ENCODE measurements at places on chromosomes 11 and 22.

DNA sequence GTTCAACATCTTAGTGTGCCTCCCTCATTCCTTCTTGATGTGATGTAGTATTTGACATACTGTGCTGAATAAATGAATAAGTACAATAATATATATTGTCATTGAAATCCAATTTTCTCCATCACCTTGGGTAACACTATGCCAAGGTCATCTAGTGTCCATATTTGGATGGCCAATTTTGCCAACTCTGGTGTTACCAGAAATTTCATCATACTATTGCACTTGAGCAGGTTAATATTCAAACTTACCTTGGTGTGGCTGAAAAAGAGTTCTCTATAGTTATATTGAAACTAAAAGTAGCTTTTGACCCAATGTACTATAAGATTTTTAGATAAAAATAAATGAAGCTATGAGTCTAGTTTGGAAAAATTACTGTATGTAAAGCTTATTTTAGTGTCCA lies 98.2 kb upstream of the SLC6A5 start:
- no peak for DNase-seq

DNA sequence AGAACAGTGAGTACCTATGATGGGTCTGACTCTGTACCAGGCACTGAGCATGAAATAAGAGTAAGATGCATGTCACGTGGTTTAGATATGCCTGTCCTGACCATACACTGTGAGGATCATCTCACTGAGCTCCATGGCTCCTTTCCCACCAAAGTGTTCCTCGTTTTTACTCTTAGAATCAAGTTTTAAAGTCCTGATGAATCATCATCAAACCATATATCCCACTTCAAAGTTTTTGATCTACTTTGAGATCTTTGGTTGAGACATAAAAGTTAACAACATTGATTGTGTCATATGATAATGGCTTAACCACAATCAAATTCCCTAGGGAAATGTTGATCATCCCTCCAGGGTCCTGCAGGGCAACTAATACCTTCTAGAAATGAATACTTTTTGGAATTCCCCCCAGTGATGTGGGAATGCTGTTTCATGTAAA lies 12.8 kb downstream of the ETS1 start:
- no peak for DNase-seq

- peak; percentile 51 for DNase-seq
Measured at GRCh38 chr22:42964994-42965699, 49.8 kb downstream of the PACSIN2 start.

- DNase-seq, result no peak
Measured at GRCh38 chr11:1437500-1437899, 47.8 kb downstream of the BRSK2 start.

DNA sequence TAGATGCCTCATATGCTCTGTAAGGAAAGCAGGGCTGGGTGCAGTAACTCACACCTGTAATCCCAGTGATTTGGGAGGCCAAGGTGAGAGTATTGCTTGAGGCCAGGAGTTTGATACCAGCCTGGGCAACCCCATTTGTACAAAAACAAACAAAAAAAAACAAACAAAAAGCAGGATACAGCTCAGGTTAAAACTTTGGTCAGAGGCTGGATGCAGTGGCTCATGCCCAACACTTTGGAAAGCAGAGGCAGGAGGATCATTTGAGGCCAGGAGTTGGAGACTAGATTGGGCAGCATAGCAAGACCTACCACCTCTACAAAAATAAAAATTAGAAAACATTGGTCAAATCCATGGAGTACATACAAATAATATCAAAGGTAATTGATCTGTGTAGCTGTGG lies 7.9 kb downstream of the CUL5 start:
- DNase-seq, result no peak

DNA sequence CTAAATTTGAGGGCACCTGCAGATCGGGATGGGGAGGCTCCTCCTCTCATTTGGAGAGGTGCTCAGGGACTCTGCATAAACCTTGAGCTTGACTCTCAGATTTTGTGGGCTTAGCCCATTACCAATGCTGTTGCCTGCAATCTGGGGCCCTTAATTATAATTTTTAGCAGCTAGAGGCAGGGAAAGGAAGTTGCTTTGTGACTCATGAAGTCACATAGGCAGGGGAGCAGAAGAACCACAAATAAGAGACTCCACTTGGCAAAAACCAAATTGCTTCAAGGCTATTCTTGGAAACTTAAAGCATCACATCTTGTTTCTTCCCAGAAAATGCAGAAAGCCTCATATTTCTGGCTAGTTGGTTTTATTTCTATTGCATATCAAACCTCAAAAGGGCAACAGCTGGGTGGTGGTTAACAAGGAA lies 46.9 kb downstream of the MICAL2 start:
- peak; percentile 72 for DNase-seq

DNA sequence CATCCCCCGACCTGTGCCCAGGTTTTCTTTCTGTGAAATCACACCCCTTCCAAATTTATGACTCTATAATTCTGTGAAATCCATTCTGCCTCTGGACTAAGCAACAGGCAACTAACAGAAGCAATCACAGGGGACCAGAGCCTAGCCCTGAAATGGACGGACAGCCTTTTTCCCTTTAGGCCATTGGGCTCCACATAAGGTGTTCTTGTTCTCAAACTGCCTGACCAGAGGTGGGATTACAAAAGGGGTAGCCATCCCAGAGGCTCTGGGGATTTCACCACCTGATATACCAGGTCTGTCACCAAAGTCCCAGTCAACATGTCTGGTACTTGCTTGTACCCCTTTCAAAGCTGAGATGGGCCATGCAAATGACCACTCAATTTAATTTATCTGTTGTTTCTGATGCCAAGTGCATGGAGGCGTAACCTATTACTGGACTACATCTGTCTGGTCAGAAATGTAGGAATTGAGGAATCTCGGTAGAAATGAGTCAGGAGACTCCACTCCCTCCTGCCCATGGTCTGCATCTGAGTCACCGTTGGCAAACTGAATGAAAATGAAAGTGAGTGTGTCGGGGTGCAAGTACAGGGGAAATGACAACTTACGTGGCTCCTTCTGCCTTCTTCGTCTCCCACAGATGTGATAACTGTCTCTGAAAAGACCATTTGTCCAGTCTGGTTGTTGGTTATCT lies 10.2 kb downstream of the DKK3 start:
- no peak for DNase-seq

GRCh38 chr11:36098087-36098486 lies 154.2 kb downstream of the LDLRAD3 start:
- no peak for DNase-seq

GRCh38 chr22:24077416-24077815 lies 66.3 kb downstream of the CABIN1 start:
- DNase-seq, result no peak

DNA sequence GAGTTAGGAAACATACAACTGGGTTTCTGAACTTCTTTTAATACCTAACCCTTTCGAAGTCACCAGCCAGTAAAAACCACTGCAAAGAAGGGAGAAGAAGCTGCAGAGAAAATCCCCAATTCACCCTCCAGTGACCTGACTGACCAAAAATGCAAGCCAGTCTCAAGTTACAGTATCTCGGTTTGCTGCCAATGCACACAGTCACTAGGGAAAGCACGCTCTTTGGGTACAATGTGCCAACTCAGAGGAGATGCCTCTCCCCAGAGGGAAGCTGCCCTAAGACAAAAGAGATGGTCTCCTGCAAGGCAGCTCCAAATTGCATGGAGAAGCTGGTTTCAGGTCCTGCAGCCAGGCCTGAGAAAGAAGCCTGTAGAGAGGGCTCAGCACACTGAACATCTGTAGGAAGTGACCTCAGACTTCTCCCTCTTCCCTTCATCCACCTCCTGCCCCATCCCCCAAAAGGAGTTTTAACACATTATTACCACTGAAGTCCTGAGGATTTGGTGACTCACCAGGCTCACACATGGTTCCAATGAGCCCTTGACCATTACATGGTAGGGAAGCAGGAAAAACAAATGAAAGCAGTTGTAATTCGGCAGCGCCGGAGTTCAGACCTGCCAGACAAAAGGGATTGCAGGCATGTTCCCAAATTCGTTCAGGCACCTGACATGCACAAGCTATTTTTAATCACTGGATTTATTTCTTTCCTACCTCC lies 90.1 kb downstream of the ETS1 start:
- no peak for DNase-seq

DNA sequence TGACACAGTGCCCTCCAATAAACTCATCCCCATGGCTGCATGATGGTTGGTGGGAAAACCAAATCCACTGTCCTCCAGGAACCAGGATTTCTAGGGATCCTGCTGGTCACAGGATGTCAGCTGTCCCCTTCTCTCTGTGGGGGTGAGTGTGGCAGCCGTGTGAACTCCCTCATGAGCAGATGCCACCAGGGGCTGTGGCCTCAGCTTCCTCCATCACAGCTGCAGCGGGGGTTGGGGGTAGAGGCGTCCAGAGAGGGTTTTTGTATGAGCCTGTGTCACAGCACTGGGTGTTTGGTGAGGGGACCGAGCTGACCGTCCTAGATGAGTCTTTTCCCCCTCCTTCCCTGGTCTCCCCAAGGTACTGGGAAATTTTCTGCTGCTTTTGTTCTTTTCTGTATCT lies 26.4 kb downstream of the IGLL5 start:
- DNase-seq, result no peak

GRCh38 chr22:37129866-37130441 lies 19.8 kb downstream of the IL2RB start:
- no peak for DNase-seq

DNA sequence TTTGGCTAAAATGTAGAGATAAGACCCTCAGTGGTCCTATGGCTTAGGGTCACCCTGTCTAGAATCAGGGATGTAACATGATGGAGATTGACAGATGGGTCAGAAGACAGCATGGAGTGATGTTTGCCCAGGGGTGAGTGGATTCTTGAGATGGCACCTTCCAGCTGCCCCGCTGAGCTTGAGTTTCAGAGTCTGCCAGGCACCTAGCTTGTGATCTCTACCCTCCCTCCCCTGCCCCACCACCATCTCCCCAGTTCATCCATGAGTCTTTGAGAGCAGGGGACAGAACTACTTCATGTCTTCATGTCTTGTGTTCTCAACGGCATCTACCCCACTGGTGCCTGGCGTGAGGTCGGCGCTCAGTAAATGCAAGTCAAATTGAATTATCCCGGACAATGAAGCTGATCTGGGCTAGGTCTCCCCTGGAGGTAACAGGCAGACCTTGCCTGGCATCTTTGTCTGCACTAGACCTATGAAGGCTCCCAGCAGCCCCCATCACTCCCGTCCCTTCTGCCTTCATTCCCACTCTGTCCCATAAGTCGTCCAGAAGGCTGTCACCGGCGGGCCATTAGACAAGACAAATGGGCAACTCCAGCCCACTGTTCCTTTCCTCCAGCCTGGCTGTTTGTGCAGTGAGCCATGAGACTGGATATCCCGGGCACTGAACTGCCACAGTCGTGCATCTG lies 239.2 kb upstream of the TBCEL start:
- DNase-seq, result no peak

DNA sequence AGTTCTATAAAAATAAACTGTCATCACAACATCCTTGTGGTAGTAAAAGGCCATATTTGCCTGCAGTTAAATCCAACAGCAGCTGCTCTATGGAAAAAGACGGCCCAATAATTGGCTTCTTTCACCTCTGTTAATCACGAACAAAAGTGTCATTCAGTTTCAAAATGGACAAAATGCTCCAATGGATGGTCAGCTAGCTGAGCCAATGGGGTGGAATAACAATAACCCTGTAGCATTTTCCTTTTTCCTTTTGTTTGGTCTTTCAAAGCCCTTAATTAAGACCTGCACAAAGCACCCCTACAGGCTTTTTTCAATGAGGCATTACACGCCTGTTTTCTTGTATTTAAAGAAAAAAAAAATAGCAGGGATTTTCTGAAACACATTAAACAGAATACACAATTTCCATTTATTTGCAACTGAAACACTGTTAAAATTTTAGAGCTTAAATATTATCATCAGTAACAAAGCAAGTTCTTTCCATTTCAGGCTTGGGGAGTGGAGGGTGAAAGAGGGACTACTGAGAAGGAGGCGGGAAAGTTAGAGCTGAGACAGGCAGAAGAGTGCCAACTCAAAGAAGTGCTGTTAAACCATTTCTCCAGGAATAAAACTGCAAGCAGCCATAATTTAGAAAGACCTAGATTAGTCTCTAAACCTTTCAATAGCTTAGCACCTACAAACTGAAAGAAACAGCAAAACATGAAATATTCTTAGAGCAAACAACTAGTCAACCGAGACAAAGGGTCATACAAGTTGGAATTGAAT lies 28.7 kb downstream of the LGR4 start:
- DNase-seq, result no peak

- no peak for DNase-seq
Measured at GRCh38 chr22:45446216-45446615, 32.7 kb downstream of the RIBC2 start.

GRCh38 chr11:10387206-10388083 lies 67.6 kb upstream of the AMPD3 start:
- no peak for DNase-seq

DNA sequence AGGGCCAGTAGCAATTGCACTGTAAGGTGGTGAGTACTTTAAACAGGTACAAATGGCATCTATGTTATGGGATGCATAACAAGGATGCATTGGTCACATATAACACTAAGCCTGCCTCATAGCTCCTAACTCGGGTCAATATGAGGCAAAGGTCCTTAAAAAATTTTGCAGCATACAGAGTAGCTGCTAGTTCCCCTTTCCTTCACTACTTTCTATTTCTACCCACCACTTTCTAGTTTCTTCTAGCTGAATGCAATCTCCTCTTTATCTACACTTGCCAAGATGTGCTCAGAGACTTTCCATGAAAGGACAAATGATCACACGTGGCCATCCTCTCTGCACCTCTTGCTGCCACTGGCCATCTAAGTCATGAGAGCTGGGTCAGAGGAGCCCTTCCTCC lies 9.8 kb downstream of the OR51F2 start:
- DNase-seq, result no peak

DNA sequence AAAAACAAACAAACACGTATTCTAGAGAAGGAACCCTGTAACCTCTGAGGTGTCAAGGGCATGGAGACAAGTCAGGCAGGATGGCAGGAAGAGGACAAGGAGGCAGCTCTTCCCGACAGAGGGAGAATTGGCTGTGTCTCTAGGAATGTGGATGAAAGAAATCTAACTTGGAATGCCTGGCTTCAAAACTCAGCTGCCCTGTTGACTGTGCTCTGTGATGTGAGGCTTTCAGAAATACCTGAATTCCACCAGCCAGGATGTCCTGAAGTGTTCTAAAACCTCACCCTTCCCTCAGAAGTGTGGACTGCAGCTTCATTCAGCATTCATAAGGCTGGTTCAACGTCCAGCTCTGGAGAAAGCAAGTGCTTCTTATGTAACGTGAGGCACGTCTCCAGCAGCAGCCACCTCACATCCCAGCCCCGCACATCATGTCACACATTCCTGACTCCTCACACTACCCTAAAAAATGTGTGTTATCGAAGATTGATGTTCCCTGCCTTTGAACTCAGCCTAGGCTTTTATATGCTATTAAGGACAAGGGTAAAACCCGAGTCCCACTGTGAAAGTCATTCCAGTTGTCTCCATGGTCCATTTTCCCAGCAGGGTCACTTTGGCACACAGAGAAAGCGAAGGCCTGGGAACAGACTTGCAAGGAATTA lies 398.9 kb downstream of the ETS1 start:
- DNase-seq, result no peak

GRCh38 chr11:64619196-64619595 lies 28.2 kb downstream of the SLC22A12 start:
- DNase-seq, result no peak
